ENCODE measurements at places on chromosomes 7 and 10. TPM values are rescaled to one million over a fixed set of nuclear protein-coding genes. Genes with fewer than 3 reads are reported as not detected.

DNA sequence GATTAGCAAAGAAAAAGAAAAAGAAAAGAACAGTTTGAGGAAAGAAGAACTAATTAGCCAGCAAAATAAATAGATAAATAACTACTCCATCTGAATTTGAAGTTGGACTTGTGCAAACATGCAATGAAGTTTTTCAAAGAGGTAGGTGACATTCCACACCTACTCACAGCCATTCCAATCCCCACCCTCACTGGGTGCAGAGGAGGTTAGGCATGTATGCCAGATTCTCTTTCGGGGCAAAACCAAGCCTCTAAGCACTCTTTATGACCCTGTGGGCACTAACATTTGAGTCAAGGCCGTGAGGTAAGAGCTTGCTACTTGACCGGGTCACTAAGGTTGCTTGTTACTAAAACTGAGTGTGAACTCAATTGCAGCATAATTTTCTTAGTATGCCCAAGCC, 108.4 kb upstream of the SEMA3A start:
- no peak for DNase-seq
- H3K4me1 ChIP-seq, result no peaks in the 10 kb centered on the region
- no peak overlapping the region for H3K4me3 ChIP-seq

DNA sequence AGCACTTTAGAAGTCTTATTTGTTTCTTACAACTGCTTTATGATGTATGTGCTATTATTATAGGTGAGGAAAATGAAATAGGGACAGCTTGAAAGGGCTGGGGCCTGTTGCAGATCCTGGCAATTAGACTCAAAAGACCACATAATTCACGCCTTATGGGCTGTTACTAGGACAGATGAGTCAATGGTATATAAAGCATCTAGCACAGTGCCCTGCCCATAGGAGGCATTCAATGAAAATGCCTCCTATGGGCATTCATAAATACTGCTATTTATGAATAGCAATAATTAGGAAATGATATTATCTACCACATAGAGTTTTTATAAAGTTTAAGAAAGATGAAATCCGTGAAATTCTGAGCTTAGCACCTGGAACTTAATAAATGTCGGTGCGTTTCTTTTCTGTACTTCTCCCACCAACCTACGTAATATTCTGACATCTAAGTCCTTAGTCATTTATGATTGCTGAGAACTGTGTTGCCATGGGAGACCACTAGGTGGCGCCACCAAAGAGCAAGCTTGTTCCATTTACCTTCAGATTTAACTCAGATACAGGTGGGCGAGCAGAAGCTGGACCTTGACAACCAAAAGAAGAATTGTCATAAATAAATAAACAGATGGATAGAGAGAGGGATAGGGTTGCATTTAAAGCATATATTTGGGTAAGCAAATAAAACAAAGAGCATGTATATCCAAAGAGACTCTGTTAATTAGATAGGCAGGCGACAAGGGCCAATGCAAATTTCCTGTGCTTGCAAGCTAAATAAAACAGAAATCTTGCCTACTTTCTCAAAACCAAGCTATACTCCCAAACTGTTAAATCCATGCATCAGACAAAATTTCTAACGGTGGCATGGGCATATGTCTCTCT, 699.9 kb downstream of the INHBA start:
- H3K4me1 ChIP-seq, result no peaks in the 10 kb centered on the region
- no peak overlapping the region for H3K4me3 ChIP-seq
- H3K36me3 ChIP-seq, result no peaks in the 10 kb centered on the region
- peak; percentile 28 for DNase-seq
- H3K27me3 ChIP-seq, result no peaks in the 10 kb centered on the region

- H3K27me3 ChIP-seq, result no peaks in the 10 kb centered on the region
- H3K4me3 ChIP-seq, result no peak overlapping the region
- H3K36me3 ChIP-seq, result no peaks in the 10 kb centered on the region
- H3K4me1 ChIP-seq, result no peaks in the 10 kb centered on the region
- DNase-seq, result no peak
These were observed 1182.0 kb downstream of the CNTNAP2 start for GRCh38 chr7:147298611-147299043.

- H3K4me1 ChIP-seq, result no peaks in the 10 kb centered on the region
- H3K27ac ChIP-seq, result no peak overlapping the region
- no peaks in the 10 kb centered on the region for H3K27me3 ChIP-seq
- no peak overlapping the region for H3K4me3 ChIP-seq
- DNase-seq, result no peak
These were observed 89.9 kb upstream of the KCNMA1 start for GRCh38 chr10:77727481-77727880.

GRCh38 chr7:66921396-66921917, 432 bp downstream of the TMEM248 start:
- H3K27ac ChIP-seq, result peak overlapping the region; percentile 52
- H3K4me1 ChIP-seq, result peaks cover 45% of the 10 kb centered on the region
- DNase-seq, result no peak
- H3K4me3 ChIP-seq, result peak overlapping the region; percentile 98
- H3K36me3 ChIP-seq, result no peaks in the 10 kb centered on the region

GRCh38 chr7:7449055-7449454, 86.6 kb downstream of the COL28A1 start:
- no peaks in the 10 kb centered on the region for H3K4me1 ChIP-seq
- DNase-seq, result no peak
- H3K4me3 ChIP-seq, result no peak overlapping the region
- no peak overlapping the region for H3K27ac ChIP-seq
- H3K27me3 ChIP-seq, result no peaks in the 10 kb centered on the region

DNA sequence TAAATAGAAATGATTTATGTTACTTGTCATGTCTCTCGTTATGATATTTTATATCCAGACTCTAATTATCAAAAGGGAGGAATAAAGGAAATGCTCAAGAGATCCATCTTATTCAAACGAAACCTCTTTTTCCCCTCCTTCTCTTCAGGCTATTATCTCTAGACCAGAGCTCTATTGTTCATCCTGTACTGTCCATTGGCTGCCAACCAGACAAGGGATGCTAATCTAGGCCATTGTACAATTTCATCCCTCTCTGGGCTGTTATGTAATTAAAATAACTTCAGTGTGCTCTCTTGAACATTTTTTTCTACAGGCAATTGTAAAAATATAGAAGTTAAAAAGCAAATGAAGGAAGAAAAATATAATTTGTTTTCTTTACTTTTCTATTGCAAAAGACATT, 220.4 kb downstream of the HDAC9 start:
- DNase-seq, result no peak
- no peaks in the 10 kb centered on the region for H3K27me3 ChIP-seq
- no peak overlapping the region for H3K27ac ChIP-seq
- no peaks in the 10 kb centered on the region for H3K36me3 ChIP-seq

GRCh38 chr7:133697585-133697984, 429.6 kb upstream of the LRGUK start:
- H3K36me3 ChIP-seq, result no peaks in the 10 kb centered on the region
- no peak overlapping the region for H3K4me3 ChIP-seq
- no peak for DNase-seq
- peaks cover 14% of the 10 kb centered on the region for H3K4me1 ChIP-seq
- H3K27me3 ChIP-seq, result no peaks in the 10 kb centered on the region

DNA sequence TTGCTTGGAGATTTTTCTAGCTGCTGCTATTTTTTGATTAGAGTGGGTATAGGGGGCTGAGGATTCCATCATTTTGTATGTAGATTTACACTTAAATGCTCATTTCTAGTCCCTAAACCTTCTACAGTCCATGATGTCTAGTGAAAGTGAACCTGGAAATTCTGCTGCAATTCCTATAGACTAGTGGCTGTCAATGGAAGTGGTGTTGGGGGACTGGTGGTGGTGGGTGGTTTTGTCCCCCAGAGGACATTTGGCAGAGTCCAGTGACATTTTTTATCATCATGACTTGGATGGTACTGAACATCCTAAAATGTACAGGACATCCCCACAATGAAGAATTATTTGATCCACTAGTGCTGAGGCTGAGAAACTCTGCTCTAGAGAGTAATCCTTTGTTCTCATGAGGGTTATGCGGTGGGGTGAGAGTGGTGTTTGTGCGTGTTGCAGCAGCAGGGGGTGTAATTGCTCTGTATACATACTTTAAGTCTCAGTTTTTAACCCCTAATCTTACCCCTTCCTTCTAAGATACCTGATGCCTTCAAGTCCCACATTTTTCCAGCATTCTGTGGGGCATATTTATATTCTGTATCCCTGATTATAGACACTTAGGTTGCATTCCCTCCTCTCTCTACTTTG, 35.0 kb downstream of the KIF11 start:
- H3K27me3 ChIP-seq, result no peaks in the 10 kb centered on the region
- H3K27ac ChIP-seq, result no peak overlapping the region
- no peak overlapping the region for H3K4me3 ChIP-seq
- DNase-seq, result no peak
- H3K36me3 ChIP-seq, result peaks cover 3% of the 10 kb centered on the region

DNA sequence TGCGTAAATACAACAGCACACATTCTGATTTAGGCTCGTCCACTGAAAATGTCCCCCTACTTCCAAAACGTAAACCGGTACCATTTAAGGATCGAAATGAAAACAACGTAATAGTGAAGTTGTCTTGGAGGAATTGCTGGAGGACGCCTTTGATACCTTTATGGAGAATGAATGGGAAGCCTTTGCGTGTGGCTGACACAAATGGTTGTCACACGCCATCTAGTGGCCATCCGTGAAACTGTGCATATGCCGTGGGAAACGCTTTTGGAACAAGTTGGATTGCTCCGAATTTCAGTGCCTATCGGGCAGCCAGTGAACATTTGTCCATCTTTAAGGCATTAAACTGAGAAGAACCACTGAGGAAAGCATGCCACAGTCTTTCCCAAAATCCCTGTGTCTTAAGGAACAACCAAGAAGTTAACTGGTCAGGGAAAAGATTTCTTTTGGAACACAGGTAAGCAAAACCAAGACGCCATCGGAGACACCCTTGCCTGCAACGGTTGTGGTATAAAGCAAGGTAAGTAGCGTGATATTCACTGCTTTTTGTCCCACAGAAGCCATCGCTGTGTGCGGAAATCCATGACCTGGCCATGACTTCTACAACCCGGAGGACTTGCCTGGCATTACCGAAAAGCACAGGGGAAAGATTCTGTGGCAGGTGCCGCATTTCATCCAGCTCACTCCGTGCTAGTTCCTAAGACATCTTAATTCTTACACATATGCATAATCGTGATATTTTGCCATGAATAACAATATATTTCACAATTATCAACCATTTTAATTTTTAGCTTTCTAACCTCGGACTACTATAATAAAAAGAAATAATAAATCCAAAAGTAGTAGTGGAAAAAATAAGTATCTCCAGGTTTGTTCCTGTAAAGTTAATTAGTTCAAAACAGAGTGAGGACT, 100.6 kb downstream of the FAM204A start:
- H3K4me3 ChIP-seq, result no peak overlapping the region
- H3K36me3 ChIP-seq, result no peaks in the 10 kb centered on the region
- peak; percentile 61 for DNase-seq
- H3K4me1 ChIP-seq, result no peaks in the 10 kb centered on the region
- peaks cover 48% of the 10 kb centered on the region for H3K27me3 ChIP-seq

DNA sequence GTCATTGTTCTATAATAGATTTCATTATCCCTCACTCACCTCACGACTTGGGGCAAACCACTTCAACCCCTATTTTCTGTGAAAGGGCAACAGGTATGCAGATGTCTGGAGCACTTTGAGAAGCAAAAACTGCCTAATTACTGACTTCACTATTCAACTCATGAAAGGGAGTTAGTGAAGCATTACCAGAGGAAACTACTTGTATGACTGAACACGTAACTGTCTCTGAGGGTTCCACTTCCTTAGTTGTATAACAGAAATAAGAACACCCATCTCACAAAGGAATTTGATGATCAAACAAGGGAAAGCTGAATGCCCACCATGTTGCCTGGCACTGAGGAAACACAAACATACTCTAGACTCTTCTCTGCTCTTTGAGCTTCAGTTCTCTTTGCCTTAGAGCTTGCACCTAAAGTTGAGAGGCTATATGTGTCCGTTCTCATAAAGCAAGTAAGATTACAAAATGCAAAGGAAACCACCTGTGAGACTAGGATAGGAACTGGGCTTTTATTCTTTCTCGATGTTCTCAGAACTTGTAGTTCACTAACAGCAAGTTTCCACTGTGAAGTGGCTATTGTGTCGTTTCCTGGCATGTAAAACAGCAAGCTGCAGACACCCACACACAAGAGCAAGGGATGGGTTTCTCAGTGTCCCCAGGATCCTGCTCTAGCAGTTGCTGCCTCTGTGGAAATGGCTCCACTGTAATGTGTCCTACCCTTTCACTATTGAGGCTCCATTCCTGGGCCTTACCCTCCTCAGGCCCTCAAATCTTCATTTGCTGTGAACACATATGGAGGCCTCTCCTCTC, 2.6 kb downstream of the TMEM243 start:
- peaks cover 4% of the 10 kb centered on the region for H3K36me3 ChIP-seq
- peaks cover 2% of the 10 kb centered on the region for H3K27me3 ChIP-seq
- no peak overlapping the region for H3K27ac ChIP-seq
- H3K4me3 ChIP-seq, result no peak overlapping the region

DNA sequence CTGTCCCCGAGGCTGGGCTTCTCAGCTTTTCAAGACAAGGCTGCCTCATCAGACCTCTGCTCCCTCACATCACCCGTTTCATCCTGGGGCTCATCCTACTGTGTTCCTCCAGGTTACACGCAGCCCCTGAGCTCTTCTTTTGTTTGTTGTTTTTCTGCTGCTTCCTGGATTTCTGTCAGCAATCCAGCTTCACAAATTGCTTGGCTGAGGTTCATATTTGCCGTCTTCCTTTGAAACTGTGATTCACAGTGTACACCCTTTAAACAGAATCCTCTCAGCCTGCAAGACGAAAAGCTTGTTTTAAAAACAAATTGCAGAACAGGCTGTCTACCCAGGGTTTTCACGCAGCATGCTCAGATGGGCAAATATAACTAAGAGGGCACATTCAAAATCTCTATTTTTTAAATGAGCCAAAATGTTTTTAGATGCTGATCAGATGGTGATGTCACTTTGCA, 39.1 kb upstream of the PARD3 start:
- no peak overlapping the region for H3K27ac ChIP-seq
- no peak overlapping the region for H3K4me3 ChIP-seq
- no peaks in the 10 kb centered on the region for H3K27me3 ChIP-seq
- H3K4me1 ChIP-seq, result peaks cover 18% of the 10 kb centered on the region
- no peaks in the 10 kb centered on the region for H3K36me3 ChIP-seq

CUBN gene
- 0.27 TPM for total RNA-seq

RNF148 gene
- total RNA-seq, result 1.6 TPM

SPDYE8 gene
- not detected for total RNA-seq

ASIC3 gene
- not detected for total RNA-seq

PAPOLB gene
- not detected for total RNA-seq
